ENCODE measurements at places on chromosomes 2 and 18. TPM values are rescaled to one million over a fixed set of nuclear protein-coding genes. Genes with fewer than 3 reads are reported as not detected.
A peak's percentile ranks its signal among the peaks of the same experiment; 100 is the strongest.

- peak; percentile 84 for DNase-seq
These were observed 423.8 kb upstream of the MEX3C start for GRCh38 chr18:51621113-51621863.

DNA sequence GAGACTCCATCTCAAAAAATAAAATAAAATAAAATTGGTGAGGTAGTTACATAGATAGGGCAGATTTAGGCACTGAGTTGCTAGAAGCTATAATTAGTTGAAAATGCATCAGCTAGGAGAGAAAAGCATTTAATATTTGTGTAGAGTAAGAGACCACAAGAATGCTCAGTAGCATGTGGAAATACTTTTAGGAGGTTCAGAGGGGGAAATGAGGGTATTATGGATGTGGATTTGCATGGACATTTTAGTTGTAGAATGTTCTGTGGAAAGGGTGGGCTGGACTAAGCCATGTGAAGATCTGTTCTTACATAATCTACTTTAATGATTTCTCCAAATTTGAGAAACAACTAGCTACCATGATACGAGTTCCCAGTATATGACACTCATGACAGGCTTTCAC lies 95.5 kb downstream of the ATP9B start:
- DNase-seq, result no peak

- no peak for DNase-seq
These were observed 38.3 kb upstream of the ZNF385B start for GRCh38 chr2:179899666-179900065.

- DNase-seq, result no peak
These were observed 158.3 kb downstream of the LDLRAD4 start for GRCh38 chr18:13376841-13377351.

NTSR2 gene
- not detected for total RNA-seq

C2orf76 gene
- 10.6 TPM for total RNA-seq

FNDC4 gene
- 14.2 TPM for total RNA-seq

- DNase-seq, result no peak
These were observed 725 bp downstream of the FIGN start for GRCh38 chr2:163734881-163735684.

- no peak for DNase-seq
These were observed 108.8 kb downstream of the SPOPL start for GRCh38 chr2:138610201-138610953.

GRCh38 chr2:122100346-122100745 lies 344.9 kb downstream of the TSN start:
- no peak for DNase-seq
